ENCODE measurements at places on chromosomes 11 and 22. TPM values are rescaled to one million over a fixed set of nuclear protein-coding genes. Genes with fewer than 3 reads are reported as not detected.

Gene TRIM49
- total RNA-seq, result not detected

Gene FOLR3
- 0.19 TPM for total RNA-seq

Gene RAB39A
- not detected for total RNA-seq

Gene CST6
- 0.38 TPM for total RNA-seq

Gene OR8D1
- total RNA-seq, result under 0.01 TPM

Gene PRSS23
- total RNA-seq, result 575 TPM

Gene ARL14EP
- total RNA-seq, result 31.9 TPM

Gene CCDC15
- 3.6 TPM for total RNA-seq
